ENCODE measurements at places on chromosomes 5 and 9. TPM values are rescaled to one million over a fixed set of nuclear protein-coding genes. Genes with fewer than 3 reads are reported as not detected.

Gene EXOC3
- total RNA-seq = 86.3 TPM

Gene BHMT2
- not detected for total RNA-seq

Gene CENPP
- total RNA-seq = 1.9 TPM

Gene KCNMB1
- 0.42 TPM for total RNA-seq

Gene OBP2B
- not detected for total RNA-seq

Gene DBN1
- total RNA-seq = 1.2 TPM
